ENCODE measurements at places on chromosomes 2 and 18.

DNA sequence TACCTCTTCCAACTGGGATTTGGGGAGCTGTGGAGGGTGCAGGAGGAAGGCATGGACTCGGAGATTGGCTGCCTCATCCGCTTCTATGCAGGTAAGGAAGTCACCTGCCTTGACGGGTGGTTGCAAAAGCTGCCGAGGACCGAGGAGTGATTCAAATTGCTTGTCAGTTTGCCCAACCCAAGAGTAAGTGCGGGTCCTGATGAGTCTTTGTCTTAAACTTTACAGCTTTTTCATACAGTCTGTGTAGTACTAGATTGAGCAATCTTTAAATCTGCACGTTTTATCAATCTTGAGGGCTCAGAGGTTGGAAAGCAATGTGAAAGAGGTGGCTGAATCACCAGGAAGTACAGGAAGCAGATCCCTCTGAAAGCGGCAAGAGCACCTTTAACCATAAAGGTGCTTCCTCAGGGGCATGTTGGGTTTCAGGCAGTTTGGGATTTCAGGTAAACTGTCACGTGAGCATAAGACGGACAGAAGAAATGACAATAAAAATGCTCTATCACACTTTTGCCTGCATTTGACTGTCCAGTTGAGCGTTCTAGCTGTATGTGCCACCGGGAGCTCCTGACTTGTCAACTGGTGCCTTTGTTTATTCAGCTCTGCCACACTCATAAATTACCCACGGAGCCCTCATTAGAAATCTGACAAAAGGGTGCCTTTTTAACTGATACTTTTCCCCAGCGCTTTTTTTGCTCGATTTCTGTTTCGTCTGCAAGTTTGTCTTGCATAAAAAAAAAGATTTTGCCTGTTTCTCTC lies 2.0 kb downstream of the PHLPP1 start:
- DNase-seq = no peak

DNA sequence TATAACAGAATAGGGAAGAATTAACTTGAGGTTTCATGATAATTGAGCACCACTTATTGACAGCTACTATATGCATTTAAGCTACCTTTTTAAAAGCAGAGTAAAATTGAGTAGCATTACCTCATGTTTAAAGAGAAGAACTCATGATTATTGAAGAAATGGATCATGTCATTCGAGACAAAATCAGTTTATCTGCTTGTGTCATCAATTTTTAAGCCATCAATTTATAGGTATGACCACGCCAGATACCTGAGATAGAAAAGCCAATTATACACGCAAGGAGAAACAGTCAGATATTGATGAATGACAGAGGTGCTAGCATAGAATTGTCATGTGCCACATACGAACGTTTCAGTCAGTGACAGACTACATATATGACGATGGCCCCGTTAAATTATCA lies 28.4 kb downstream of the DSG2 start:
- no peak for DNase-seq

GRCh38 chr2:230578106-230578505 lies 134.5 kb upstream of the CAB39 start:
- DNase-seq = no peak

- DNase-seq = no peak
Observed at GRCh38 chr2:224135881-224136280, 96.8 kb upstream of the SERPINE2 start.

GRCh38 chr2:9543557-9543956 lies 12.1 kb downstream of the ADAM17 start:
- DNase-seq = no peak

GRCh38 chr2:164897469-164898260 lies 56.0 kb upstream of the COBLL1 start:
- no peak for DNase-seq

- DNase-seq = no peak
Observed at GRCh38 chr2:226742347-226742746, 57.3 kb downstream of the IRS1 start.

GRCh38 chr18:9994026-9994570 lies 80.3 kb downstream of the VAPA start:
- DNase-seq = no peak

DNA sequence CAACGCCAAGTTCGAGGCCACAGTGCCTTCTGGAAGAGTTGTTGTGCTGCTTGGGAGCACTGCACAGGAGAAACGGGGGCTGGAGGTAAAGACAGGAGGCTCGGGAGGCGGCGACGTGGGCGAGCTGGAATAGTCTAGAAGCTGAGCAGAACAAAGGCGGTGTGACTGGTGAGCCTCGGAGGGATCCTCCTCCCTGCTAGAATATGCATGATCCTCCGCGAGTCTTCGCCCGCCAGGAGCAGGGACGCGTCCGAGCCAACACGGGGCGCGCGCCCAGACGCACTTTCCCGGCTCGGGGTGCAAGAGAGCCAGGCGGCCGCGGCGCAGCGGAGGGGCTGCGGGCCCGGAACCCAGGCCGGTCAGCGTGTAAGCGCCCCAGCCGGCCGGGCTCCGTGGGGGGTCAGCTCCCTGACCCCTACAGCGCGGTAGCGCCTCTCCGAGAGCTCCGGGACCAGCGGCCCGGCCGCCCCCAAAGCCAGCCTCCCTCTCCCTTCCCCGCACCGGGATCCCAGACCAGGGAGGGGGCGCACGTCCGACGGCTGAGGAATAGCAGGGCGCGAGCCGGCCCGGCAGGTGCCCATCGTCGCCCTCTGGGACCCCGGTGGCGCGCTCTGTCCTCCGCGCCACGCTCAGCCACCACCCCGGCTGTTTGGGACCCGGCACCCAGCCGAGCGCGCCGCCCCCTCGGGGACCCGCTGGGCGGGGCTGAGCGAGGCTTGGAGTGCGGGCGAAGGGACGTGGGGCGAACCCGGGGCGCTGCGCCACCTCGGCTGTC lies 62.5 kb downstream of the GNAL start:
- DNase-seq = no peak

- DNase-seq = no peak
Observed at GRCh38 chr18:60935041-60935910, 398.0 kb upstream of the CDH20 start.

- DNase-seq = no peak
Observed at GRCh38 chr18:26894426-26894825, 28.9 kb upstream of the AQP4 start.

DNA sequence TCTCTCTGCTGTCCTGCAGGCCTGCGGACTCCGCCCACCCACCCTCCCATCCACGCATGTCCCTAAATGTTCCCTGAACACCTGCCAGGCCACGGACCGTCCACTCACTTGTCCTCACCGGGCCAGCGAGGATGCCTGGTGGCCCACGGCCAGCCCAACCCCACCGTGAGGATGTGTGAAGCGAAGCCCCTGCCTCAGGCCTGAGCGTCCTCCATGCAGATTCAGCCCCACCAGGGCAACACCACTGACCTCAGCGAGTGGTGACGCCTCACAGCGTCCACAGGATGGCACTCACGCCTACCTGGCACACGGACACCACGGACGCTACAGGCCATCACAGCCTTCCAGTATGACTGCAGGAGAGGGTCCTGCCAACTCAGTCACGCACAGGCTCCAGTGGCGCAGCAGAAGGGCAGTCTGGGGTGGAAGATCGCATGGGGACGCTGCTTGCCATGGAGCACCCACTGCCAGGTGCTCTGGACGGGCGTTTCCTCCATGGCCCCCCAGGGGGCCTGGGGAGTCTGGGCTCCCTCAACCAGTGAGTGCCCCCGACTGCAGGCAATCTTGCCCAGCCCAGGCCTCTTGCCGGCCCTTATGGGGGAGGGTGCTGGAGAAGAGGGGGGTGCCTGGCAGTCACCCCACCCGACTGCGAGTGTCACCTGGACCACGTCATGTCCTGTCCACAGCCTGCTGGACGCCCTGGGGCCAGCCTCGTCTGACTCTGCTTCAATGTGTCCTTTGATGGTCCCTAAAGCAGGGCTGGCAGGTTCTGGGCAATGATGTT lies 25.4 kb downstream of the HDAC4 start:
- DNase-seq = no peak

- no peak for DNase-seq
Observed at GRCh38 chr18:47036298-47036874, 965 bp upstream of the ELOA2 start.

DNA sequence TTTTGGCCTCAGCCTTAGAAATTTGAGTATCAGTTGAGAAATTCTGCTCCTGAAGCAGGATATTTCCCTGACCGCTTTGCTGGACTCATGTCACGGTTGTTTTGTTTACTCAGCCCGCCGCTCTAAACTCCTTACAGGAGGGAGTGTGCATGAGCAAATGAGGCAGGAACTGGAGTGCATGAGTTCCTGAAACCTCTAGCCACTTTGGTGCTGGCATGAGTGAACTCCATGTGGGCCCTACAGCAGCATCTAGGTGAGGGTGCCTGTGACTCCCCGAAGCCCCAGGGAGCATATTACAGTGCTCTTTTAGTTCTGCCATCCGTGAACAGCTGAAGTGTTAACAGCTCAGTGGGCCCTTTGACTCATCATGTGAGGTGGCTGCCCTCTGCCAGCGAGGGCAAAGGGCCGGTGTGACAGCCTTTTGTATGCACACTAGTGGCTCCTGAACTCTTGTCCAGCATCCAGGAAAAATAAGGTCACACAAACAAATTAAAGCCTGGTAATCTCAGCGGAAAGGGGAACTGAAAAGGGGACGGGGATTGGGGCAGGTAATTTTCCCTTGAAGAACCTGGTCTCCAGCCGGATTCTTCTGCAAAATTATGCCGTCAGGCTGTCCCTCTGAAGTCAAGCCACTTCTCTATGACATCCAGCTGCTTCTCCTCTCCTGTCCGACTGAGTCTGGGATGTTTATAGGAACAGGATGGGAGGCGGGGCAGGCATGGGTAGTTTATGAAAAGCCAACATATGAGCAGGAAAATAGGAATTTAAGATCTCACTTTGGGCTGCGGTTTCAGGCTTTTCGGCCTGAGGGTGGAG lies 1668.7 kb downstream of the SUCLG1 start:
- DNase-seq = no peak

DNA sequence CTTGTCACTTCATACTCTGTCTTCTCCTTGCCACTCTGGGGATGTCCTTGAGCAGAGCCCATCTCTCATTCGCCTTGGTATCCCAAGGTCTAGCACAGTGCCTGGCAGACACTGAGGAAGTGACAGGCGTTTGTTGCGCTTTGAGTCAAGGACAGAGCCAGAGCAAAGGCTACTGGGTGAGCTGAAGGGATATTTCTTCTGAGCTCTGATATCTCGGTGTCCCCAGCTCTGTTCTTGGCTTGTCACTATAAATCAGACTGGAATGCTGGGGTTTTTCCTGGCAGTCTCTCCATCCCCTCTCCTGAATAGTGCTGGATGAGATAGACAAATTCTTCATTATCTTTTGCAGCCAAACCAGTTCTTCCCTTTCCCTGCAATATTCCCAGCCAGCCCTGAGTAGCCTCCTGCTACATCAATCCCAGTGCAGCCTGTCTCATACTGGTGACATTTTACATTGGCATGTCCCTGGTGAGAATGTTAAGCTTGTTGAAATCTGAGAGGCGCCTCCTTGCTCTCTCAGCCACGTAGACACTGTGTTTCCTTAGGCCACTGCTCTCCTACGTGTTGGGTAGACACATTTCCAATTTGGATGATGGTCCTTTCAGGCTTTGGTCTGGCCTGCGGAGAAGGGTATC lies 61.7 kb downstream of the CTIF start:
- DNase-seq = no peak

- DNase-seq = no peak
Observed at GRCh38 chr2:241189093-241189855, 797 bp downstream of the ANO7 start.

DNA sequence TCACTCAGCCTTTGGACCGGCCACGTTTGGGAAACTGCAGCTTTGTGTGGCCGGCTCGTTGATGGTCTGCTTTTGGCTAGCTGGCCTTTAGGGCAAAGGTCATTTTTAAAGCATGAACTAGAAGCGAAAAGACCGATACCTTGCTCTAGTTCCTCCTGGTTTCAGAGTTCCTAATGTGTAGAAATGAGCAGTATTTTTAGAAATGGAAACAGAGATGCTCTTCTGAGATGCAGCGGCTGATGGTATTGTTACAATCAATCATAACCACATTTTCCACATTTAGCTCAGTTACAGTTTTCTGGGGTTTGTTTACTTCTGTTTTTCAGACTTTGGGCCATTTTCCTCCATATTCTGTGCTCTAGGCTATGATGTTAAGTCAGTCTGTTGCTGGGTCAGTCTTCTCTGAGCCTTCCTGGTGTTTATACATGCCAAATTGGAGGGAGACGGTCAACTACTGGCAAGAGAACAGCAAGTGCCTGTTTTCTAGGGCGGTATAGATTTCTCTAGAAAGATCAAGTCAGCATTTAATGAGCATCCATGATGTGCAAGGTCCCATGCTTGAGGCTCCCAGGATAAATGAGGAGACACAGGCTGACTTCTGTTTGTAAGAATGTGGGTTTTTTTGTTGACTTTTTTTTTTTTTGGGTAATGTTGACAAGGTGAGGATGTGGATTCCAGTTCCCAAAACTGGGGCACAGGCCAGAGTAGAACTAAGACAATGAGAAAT lies 28.0 kb downstream of the RNF144A start:
- DNase-seq = no peak

DNA sequence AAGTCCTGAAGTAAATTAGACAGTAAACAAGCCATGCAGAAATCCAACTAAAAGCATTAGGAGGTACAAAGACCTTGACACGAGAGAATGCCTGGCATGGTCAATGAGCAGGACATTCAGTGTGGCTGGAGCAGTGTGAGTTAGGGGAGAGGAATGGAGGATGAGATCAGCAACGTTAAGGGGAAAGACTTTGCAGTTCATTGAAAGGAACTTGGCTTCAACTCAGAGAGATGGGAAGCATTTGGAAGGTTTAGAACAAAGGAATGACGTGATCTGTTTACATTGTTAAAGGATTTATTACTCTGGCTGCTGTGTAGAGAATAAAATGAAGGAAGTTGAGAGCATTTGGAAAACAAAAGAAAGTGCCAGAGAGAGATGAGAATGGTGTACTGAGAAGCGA lies 621.3 kb downstream of the XIRP2 start:
- no peak for DNase-seq

- no peak for DNase-seq
Observed at GRCh38 chr2:175872721-175873120, 129.3 kb downstream of the LNPK start.

DNA sequence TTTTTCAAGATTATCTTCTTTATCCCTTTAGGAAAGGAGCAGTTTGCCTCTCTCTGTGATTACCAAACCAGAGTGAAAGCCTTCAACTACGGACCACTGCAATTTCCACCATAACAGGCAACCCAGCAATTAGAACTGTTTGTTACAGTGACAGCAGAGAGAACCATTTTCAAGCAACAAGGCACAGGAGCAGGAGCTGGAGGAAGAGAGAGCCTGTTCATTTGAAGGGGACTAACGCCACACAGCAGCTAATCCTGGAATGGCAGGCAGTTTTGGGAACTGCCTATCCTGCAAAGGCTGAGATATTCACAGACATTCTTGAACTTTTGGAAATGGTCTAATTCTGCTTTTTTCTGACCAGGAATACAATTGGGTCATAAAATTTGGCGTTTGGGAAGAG lies 1541.9 kb upstream of the PIK3C3 start:
- DNase-seq = no peak

DNA sequence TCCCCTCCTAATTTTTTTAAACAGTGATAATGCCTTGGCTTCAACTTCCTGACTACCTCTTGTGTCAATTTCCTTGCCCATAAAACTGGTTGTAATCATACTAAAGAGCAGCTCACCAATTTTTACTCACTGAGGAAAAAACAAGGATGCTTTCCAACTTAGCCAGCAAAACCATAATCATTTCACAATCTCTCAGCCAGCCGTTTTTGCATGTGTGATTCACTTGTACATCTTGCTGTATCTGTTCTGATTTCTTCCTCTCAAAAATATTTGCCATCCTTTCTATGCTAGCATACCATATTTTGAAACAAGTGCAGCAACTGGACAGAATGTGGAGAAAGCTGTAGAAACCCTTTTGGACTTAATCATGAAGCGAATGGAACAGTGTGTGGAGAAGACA lies 60.7 kb downstream of the RAB27B start:
- no peak for DNase-seq

Measured in GM12892 (cell line).